ENCODE measurements at places on chromosomes 11 and 22.

DNA sequence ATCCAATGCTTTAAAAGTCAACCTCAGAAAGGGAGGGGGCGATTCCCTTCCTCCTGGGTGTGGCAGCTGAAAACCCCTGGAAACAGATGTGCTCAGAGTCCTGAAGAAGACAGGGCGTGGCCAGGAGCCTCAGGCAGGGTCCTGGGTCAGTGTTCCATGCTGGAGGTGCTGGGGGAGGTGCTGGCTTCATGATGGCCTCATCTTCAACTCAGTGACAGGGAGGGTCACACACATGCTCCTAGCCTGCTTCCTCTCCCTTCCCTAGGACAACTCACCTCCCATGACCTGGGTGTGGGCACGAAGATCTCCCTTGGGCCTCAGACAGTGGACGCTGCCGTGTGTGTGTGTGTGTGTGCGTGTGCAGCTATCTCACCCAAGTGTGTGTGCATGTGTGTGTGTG, 245.6 kb upstream of the B3GAT1 start:
- no peak for DNase-seq

GRCh38 chr11:64743591-64744543, at the start of gene RASGRP2:
Gene RASGRP2, minus strand, starts transcription at chr11:64744142. Its CDS starts 1,276 bp downstream, at chr11:64742866.
- DNase-seq, result no peak

DNA sequence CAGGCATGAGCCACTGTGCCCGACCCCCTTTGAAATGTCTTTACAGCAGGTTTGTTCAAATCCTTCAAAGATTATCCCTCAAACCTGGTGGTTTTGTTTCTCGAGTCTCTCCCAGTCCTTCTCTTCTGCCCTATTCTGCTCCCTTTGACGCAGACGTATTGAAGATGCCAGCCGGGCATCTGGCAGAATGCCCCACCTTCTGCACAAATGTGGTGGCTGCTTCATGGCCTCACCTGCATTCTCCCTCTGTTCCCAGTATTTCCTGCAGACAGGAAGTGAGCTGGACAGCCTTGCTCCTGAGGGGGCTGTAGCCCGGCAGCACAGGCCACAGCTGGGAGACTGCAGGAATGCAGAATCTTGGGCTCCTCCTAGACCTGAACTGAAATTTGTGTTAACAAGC, 4.8 kb upstream of the NAP1L4 start:
- DNase-seq, result no peak

DNA sequence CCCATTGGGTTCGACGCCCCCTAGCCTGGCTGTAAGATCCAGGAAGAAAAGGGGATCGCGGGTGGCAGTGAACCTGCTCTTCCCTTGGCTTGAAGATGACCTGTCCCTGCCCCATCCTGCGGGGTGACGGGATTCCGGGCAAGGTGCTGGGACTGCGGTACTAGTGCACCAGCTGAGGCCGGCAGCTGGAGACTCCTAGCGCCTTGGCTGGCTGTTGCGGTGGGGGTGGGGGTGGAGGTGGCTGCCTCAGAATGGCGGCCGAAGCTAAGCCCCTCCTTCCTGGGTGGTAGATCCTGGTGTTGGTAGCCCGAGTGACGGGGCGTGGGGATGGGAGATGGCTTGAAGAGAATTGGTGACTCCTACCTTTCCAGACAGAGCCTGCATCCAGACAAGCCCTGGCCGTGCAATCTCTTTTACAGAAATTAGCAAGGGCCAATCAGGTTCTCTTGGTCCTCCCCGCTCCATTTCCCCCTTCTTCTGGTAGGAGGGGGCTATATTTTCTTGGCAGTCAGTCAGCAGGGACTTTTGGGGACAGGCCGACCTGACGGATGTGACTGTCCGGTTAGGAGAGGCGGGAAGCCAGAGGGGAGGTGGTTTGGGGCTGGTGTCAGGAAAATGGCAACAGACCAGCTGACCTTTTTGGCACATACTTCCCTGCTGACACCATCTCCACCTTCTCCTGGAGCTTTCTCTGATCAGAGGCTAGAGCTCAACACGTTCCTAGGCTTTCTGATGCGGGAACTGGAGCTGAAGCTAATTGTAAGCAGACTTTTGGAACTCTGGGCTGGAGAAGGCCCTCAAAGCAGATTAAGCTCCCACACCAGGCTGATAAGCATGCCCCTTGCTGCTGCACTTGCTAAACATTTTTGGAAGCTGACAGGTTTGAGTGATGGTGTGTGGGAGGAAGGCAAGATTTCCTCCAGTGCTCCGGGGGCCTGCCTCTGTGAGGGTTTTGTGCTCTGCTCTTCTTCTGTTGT, 2.0 kb downstream of the NAV2 start:
- no peak for DNase-seq

GRCh38 chr11:113675003-113675561, 31.0 kb downstream of the TMPRSS5 start:
- no peak for DNase-seq

DNA sequence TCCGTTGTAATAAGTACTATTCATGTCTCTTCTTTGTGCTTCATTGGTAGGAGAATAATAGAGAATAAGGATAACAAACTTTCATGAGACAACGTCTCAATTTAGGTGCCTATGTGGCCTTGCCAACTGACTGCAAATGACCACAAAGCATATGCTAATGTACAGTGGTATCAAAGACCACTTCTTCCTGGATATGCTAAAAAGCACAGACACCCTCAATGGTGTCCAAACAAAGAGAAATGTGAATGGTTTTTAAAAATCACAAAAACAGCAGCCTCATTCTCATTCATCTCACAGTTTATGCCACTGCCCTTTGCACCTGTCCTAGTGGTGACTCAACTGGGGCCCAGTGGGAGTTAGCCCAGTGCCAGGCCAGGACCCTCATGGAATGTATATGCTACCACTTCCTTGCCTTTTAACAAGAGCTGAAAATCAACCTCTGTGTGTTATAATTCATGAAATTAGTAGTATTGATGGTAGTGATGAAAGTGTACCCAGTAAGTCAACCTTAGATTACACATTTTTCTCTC, 65.2 kb upstream of the MTMR2 start:
- no peak for DNase-seq

DNA sequence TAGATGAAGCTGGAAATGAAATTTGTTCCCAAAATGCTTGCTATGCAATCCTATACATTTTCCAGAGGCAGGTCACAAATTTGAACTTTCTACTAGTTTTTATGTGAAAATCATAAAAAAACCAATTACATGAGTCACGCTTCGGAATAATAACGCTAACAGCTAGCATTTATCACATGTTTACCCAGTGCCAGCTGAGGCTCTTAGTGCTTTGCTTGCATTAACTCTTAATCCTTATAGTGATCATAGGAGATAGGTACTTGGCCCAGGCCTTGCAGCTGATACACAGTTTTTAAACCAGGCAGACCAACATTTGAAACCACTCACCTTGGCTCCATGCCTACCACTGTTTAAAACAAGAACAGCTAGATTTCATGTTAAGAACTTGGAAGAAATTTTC, 131.8 kb upstream of the RAG2 start:
- DNase-seq, result no peak

GRCh38 chr11:122951211-122951610, 30.4 kb downstream of the BSX start:
- no peak for DNase-seq

GRCh38 chr22:28903080-28903479, 19.7 kb downstream of the ZNRF3 start:
- DNase-seq, result no peak

GRCh38 chr11:124832571-124832970, 32.4 kb upstream of the MSANTD2 start:
- DNase-seq, result no peak

DNA sequence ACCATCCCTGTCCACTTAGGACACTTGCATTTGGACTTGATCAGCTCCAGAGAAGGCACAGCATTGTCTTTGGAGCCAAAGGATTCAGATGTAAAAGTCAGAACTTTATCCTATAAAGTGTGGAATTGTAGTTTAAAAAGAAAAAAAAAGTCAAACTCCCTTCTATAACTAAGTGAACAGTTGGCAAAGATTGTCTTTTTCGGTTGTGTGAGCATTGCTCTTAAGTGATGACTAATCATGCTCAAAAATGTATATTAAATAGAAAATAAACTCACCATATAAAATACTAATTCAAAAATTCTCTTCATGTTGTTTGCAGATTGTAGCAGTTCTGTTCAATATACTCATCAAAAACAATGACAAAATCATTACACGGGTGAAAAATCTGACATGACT, 93.8 kb downstream of the ETS1 start:
- no peak for DNase-seq

DNA sequence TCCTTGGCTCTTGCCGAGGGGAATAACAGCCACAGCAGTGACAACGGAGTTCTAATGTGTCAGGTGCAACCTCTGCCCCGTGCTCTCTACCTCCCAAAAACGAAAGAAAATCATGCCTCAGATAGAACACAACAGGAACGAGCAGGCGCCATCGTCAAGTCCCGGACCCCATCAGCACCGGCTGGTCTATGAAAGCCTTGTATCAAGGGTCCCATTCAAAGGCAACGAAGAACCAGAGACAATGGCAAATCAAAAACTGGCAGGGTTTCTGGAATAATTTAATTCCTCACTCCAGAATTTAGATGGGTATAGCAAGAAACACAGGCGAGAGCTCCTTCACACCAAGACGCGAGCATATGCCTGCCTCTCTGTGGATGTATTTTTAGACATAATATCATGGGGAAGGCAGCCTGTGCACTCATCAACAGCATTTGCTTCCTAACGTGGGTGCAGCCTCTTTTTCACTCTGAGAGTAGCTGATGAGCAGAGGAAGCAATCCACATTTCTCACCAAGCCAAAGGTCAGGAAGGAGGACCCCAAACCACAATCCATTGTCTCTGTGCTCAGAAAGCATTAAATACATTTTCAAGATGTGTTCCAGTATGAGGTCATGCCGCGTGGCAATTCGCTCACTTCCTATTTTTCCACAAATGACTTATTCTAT, 193.4 kb upstream of the BLID start:
- DNase-seq, result no peak

GRCh38 chr11:45180179-45180847, 33.9 kb downstream of the PRDM11 start:
- peak; percentile 28 for DNase-seq

DNA sequence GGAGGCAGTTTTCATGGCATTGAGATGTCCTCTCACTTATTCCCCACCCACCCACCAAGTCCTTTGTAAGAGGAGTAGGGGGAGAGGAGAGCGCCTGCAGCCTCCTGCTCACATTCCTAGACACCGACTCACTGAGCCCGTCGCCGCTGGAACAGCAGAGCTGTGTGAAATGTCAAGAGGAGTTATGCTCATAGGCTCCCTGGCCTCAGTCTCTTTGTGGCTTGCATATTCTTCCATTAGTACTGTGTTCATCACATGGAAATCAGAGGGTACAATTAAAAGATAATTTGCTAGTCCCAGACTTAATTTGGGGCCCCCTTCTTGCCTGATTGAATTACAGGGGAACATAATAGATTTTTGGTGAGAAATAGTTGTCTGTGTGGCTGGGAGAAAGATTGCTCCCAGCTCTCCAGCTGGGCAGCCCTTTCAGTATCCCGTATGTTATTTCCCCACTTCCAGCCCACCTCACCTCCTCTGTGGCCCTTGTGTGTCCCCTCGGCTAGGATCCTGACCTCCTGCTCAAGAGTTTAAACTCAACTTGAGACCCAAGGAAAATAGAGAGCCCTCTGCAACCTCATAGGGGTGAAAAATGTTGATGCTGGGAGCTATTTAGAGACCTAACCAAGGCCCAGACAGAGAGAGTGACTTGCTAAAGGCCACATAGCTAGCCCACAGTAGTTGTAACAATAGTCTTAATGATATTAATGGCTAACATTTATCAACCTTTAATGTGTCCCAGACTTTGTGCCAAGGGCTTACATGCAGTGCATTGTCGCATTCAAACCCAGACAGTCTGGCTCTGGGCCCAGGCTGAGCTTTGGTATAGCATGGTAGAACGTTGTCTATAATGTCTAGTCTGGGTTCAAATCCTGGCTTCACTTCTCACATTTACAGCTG, 32.2 kb downstream of the LIMK2 start:
- DNase-seq, result no peak

DNA sequence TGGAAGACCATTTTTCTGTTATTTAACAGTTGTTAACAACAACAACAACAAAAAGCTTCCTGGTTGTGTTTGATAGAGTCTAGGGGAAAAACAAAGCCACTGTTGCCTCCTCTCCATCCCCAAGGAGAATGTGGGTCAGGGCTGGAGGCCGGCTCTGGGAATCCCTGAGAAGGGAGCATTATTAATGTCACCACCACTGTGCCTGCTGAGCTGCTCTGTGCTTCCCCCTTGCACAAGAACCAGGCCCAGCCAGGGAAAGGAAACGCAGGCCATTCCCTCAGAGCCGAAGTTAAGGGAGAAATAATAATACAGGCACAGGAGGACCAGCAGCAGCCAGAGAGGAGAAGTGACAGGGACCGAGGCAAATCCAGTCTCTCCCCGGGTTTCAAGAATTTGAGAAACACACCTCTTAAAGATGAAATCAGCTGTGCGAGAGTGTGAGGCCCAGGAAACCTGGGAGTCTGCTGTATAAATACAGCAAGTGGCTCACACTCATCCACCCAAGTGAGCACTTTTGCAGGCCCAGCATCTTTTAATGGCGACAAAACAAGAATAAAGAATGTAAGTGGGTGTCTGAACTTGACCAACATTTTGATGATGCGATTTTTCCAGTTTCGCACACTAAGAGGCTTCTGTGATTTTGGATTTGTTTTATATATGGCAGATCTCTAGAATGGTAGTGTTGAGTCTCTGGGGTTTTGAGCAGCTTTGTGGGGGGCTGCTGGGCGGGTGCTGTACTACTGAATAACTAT, 539.2 kb downstream of the NTM start:
- no peak for DNase-seq

GRCh38 chr22:29937940-29938693, 55.1 kb downstream of the MTMR3 start:
- DNase-seq, result no peak

- DNase-seq, result no peak
These were observed 13.9 kb upstream of the TH start for GRCh38 chr11:2185324-2186085.

GRCh38 chr11:132650969-132651720, 881.2 kb downstream of the OPCML start:
- DNase-seq, result no peak

- DNase-seq, result no peak
These were observed 30.0 kb downstream of the PRDM10 start for GRCh38 chr11:129972611-129973010.

DNA sequence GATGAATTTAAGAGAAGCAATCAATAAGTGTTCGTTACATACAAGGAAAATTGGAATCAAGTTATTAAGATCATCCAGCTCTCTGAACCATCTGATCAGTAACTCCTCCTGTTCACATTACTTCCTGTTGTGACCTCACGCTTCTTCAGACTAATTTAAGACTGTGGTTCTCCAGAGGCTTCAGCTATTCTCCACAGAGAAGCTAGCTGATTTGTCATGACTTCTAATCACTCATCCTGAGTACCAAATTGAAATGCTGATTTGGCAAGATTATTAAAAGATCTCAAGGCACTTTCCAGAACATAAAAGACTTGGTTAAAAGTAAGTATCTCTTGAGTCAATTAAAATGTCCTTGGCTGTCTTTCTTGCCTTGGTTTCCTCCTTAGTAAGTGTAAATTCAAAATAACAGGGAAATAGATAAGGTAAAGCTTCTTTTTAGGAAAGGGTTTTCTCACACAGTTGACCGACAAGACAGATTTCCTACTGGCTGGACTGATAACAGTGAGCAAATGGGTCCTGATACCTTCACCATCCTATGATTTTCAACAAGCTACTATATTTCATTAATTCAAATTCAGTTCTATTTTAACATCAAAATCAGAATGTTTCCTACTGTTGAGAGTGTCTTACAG, 38.5 kb downstream of the GAB2 start:
- no peak for DNase-seq

GRCh38 chr22:46065691-46066454, 84.5 kb upstream of the PPARA start:
- DNase-seq, result no peak
